ENCODE measurements at places on chromosomes 7 and 10.

- no peak for DNase-seq
Measured at GRCh38 chr10:124298891-124299290, 119.8 kb downstream of the OAT start.

DNA sequence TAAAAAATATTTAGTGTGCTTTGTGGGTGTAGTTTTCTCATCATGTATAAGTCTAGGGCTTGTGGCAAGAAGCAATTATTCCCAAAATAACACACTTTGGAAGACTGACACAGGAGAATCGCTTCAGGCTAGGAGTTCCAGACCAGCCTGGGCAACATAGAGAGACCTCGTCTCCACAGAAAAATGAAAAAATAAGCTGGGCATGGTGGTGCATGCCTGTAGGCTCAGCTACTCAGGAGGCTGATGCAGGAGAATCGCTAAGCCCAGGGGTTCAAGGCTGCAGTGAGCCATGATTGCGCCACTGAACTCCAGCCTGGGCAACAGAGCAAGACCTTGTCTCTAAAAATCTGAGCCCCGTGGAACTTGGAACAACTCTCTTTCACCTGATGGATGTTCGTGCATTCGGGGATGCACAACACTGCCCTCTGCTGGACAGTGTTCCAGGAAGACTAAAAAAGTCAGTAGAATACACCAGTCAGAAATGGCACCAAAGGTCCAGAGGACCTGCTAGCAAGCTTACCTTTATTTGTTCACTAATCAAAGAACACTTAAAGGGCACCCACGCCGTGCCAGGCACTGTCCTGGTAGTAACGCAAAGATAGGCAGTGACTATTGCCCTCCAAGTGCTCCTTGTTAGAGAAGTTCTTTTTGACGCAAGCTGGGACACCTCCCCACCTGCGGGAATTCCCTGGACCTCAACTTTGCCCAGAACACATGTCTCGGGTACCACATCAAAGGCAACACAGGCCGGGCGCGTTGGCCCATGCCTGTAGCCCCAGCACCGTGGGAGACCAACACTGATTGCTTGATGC, 81.9 kb upstream of the CALN1 start:
- no peak for DNase-seq

- no peak for DNase-seq
Measured at GRCh38 chr10:95466436-95466835, 94.7 kb downstream of the SORBS1 start.

- DNase-seq, result no peak
Measured at GRCh38 chr7:32158076-32158475, 87.9 kb upstream of the PDE1C start.
